ENCODE measurements at places on chromosomes 6 and 20. TPM values are rescaled to one million over a fixed set of nuclear protein-coding genes. Genes with fewer than 3 reads are reported as not detected.

GRCh38 chr20:44819936-44820335 lies 9.6 kb upstream of the RIMS4 start:
- DNase-seq, result no peak

GRCh38 chr20:48149902-48150301 lies 364.6 kb upstream of the SULF2 start:
- no peak for DNase-seq

DNA sequence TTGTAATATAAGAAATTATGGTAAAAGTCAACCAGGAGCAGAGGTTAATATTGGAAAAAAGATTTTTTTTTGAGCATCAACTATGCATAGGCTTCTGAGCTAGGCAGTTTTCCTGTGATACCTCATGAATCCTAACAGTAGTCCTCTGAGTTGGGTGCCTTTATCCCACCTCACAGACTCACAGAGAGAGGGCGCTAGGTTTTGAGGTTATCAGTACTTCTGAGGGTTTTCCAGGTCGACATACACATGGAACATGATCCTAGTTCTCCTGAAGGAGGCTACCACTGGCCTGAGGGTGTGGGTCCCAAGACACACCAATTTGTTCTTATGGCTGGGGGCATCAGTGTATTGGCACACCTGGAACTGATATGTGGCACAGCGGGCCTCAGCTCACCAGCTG lies 358.8 kb upstream of the JAG1 start:
- no peak for DNase-seq

LKAAEAR1 gene
- total RNA-seq, result 0.39 TPM

GLO1 gene
- total RNA-seq, result 28.3 TPM

- no peak for DNase-seq
Observed at GRCh38 chr6:90328004-90328403, 31.4 kb upstream of the BACH2 start.

DNA sequence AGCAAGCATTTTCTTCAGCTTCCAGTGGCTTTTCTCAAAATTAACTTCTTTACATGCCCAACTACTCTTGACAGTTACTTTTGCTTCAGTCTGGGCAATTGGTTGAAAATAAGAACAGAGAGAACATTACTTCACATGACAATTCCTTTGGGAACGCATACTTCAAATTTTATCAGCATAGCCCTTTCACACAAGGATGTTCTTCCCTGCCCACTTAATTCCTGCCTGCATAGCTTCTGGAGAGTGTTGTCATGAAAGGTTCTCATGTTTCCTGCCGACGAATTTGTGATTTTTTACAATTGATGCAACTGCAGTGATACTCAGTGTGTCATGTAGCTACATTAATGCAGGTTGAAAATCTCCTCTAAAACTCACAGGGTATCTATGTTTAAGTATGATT lies 22.0 kb upstream of the SNRNP48 start:
- DNase-seq, result no peak

GRCh38 chr6:155147958-155148663 lies 115.7 kb upstream of the CLDN20 start:
- DNase-seq, result no peak

DNA sequence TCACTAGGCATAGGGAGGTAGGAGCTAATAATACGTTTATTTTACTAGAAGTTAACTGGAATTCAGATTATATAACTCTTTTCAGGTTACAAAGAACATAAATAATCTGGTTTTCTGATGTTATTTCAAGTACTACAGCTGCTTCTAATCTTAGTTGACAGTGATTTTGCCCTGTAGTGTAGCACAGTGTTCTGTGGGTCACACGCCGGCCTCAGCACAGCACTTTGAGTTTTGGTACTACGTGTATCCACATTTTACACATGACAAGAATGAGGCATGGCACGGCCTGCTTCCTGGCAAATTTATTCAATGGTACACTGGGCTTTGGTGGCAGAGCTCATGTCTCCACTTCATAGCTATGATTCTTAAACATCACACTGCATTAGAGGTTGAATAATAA lies 1.1 kb downstream of the HFE start:
- no peak for DNase-seq

DNA sequence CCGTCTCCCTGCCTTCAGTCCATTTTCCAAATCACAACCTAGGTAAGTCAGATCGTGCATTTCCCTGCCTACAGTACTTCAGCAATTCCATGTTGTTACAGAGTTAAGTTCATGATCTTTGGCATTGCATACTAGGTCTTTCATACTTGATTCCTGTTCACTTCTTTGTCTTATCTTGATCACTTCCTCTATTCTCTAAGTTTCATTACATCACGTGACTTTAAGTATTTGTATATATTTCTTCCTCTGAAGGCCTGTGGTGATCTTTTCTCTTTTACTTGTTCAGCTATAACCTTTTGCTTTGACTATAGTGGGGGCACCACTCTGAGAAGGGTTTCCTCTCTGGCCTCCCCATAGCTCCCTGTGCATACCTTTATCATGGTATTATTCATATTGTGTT lies 100.2 kb downstream of the TRMT11 start:
- DNase-seq, result no peak

MLN gene
- total RNA-seq, result not detected

GRCh38 chr6:26358511-26358981 lies 6.5 kb upstream of the BTN3A2 start:
- peak; percentile 20 for DNase-seq

DNA sequence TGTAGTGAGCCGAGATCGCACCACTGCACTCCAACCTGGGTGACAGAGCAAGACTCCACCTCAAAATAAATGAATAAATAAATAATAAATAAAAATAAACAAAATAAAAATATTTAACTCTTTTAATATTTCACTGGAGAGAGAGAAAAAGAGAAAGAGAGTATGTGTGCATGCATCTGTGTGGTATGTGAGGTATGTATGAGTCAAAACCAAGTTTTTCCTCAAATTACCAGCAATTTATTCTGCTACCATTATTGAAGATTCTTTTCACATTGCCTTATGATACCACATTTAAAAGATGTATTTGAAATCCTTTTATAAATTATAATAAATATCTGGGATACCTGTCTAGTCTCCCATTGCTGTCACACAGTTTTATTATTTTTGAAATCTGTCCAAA lies 122.1 kb downstream of the CD164 start:
- no peak for DNase-seq

DNA sequence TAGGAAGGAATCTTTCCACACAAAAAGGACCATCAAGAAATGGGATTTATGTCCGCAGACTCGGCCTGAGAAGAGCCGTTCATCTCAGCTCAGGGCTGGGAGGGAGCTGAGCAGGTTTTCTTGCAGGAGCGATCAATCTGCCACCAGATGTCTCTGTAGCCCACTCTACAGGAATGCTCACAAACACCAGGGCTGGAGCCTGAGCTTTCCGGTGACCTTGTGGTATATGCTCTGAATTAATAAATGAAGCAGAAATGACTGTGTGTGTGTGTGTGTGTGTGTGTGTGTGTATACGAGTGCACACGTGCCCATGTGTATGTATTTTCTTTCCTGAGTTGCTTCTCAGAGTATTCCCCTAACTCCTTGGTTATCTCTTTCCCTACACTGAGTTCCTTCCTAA lies 12.0 kb downstream of the CD83 start:
- no peak for DNase-seq

- DNase-seq, result no peak
Observed at GRCh38 chr6:56757588-56757984, 114.9 kb upstream of the DST start.

- DNase-seq, result no peak
Observed at GRCh38 chr6:137910843-137911456, 43.9 kb downstream of the TNFAIP3 start.

Data from CD4-positive, alpha-beta memory T cell (primary cell).